NCI-H2171 treated with DMSO at 0.1 percent for 48 hours (cell line): ENCODE measurements at places on chromosomes 4 and X.

- DNase-seq = no peak
These were observed 77.5 kb downstream of the CYTL1 start for GRCh38 chr4:4941751-4942150.

DNA sequence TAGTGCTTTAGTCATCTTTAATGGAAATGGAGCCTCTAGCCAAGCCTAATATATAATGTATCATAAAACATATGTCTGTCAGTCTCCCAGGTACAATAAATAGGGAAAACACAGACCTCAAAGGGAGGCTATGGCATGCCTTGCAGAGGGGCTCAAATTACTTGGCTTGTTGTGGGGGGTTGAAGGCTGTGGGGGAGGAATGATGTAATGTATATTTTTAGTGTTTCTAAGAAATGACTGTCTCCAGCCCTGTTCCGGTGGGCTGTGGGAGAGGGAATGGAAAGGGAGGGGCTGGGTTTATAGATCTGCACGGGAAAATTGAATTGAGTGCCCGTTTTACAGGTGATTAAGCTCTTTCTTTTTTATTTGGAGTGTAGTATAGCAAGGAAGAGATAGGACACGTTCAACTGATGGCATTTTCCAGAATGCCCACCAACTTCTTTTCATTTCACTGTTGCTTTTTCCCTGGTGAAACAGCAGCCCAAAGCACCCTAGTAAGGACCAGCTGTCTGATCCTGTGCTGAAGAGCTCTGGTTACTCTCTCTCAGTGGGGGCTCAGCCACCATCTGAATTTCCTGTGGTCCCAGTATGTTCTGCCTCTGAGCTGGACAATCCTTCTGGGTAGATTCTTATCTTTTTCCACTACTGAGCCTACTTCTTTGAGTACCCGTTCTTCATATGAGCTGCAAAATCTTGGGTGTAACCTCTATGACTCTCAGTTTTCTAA lies 220.7 kb upstream of the CASK start:
- DNase-seq = peak; percentile 78

GRCh38 chr4:124737619-124738018 lies 25.1 kb upstream of the ANKRD50 start:
- no peak for DNase-seq

- no peak for DNase-seq
These were observed 140.5 kb downstream of the KLHL8 start for GRCh38 chr4:87079967-87080366.

GRCh38 chr4:2255501-2256155 lies 6.3 kb downstream of the MXD4 start:
- DNase-seq = no peak

- DNase-seq = no peak
These were observed 483.5 kb downstream of the ARAP2 start for GRCh38 chr4:35760807-35761206.

DNA sequence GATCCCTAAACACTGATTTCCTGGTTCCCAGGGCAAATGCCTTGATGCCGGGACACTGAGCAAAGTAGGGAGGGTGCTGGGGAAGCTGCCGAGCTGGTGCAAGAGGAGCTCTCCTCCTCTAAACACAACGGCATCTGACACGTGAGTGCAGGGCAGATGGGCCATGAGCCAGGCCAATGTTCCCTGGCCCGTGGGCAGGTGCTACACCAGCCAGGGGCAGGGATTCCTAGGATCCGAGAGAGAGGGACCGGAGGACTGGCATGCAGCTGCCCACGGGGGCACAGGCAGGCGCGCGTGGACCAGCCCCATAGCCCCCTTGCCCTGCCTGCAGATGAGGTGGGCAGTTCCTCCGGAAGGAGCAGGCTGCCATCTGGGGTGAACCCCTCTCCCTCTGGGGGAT lies 66.8 kb upstream of the AFAP1 start:
- no peak for DNase-seq

GRCh38 chr4:172578712-172579111 lies 589.9 kb upstream of the GALNT7 start:
- DNase-seq = no peak

DNA sequence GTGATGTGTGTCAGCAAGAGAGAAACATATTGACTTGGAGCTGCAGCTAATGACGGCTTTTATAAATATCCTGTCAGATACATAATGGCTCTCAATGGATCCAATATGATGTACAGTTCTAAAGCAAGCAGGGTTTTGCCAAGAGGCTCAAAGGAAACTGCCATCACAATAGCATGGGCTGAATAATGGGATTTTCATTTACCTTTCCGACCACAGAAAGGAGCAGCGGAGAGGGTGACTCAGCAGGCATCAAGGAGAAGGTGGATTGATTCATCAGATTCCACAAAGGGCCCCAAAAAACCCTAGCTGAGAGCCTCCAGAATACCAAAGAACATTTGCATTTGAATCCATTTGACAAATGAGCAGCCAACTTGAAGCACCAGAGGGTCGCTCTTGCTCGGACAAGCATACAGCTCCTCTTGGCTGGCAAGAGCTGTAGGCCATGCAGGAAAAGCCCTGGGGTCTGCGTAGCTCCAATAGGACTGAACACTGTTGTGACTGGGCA lies 355.7 kb upstream of the NOCT start:
- DNase-seq = no peak

GRCh38 chrX:50680990-50681389 lies 133.0 kb downstream of the SHROOM4 start:
- no peak for DNase-seq

GRCh38 chrX:42378857-42379256 lies 399.1 kb downstream of the PPP1R2C start:
- no peak for DNase-seq

GRCh38 chr4:76991161-76991660 lies 41.7 kb downstream of the SEPTIN11 start:
- DNase-seq = no peak

DNA sequence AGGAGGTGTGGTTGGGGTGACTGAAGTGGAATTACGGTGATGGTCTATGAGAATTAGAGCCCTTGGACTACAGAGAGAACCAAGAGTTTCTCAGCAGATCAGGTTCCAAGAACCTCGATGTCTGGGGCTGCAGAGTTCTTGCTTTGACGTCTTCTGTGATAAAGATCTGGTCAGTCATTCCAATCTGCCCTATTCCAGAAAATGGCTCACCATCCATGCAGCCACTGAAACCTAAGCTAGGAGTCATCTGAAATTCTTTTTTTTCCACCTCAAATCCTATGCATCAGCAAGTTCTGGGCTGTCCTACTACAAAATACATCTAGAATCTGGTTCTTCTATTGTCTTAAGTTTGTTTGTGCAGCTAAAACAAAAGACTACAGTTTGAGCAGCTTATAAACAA lies 254.4 kb upstream of the PGRMC2 start:
- no peak for DNase-seq

DNA sequence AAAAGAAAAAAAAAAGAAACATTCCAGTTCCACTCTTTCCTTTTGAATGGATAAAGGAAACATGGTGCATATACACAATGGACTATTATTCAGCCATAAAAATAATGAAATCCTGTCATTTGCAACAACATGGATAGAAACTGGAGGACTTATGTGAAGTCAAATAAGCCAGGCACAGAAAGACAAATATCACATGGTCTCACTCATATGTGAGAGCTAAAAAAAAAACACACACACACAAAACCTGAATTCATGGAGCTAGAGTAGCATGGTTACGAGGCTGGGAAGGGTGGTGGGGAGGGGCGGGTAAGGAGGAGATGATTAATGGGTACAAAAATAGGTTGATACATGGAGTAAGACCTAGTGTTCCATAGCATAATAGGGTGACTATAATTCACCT lies 22.4 kb upstream of the SH3KBP1 start:
- no peak for DNase-seq

GRCh38 chrX:95536661-95537060 lies 1148.0 kb upstream of the DIAPH2 start:
- no peak for DNase-seq

- no peak for DNase-seq
These were observed 69.4 kb upstream of the SPANXB1 start for GRCh38 chrX:140933016-140933415.

GRCh38 chr4:38364383-38364963 lies 299.5 kb upstream of the KLF3 start:
- peak; percentile 73 for DNase-seq

DNA sequence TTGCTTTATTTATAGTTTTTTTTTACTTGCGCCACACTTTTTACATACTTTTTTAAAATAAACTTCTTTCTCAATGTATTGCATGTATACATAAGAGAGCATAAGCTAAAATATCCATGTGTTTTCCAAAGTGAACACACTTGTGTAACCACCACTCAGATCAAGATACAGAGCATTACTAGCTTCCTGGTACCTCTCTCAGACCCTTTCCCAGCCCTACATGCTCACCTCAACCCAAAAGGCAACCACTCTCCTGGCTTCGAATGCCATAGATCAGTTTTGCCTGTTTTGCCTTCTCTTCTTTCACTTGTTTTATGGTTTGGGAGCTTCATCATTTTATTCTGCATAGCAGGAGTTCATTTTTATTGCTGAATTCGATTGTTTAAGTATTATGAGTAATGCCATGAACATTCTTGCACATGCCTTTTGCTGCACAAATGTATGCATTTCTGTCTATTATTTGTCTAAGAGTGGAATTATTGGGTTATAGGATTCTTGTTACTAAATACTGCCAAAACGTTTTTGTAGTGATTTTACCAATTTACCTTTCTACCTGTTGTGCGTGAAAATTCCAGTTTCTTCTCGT lies 45.9 kb upstream of the NUDT6 start:
- DNase-seq = no peak

GRCh38 chrX:109863811-109864210 lies 130.8 kb upstream of the ACSL4 start:
- no peak for DNase-seq

GRCh38 chr4:84482564-84483563 lies 16.2 kb downstream of the NKX6-1 start:
- DNase-seq = no peak

DNA sequence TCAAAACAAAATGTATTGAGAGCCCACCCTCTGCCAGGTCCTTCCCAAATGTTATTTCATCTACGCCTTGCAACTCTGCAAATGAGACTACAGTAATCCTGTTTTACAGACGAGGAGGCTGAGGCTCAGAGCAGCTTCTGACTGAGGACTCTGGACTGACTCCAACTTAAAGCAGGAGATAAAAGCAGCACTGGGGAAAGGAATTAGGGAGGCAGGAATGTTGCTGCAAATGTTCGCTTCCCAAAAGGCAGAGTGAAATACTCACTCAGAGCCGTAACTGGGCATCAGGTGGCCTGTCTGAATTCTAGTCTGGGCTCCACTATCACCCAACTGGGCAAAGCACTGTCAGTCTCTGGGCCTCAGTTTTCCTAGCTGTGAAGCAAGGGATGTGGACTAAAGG lies 94.7 kb upstream of the SRD5A3 start:
- DNase-seq = no peak

DNA sequence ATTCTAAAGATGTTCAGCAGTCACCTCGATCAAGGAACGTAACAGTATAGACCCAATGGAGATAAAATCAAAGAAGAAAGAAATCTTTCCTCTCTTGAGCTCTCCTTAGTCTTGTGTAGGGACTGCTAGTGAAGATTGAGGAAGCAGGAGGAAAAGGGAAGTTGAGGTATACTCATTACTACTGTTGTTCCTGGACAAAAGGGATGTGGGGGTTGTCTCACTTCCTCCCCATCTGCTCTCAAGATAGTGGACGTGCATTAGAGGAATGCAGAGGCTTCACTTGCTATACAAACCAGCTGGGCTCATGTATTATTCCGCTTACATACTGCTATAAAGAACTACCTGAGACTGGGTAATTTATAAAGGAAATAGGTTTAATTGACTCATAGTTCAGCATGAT lies 208.9 kb upstream of the ARHGEF9 start:
- DNase-seq = no peak

GRCh38 chr4:20995610-20996009 lies 295.4 kb downstream of the PACRGL start:
- DNase-seq = no peak

DNA sequence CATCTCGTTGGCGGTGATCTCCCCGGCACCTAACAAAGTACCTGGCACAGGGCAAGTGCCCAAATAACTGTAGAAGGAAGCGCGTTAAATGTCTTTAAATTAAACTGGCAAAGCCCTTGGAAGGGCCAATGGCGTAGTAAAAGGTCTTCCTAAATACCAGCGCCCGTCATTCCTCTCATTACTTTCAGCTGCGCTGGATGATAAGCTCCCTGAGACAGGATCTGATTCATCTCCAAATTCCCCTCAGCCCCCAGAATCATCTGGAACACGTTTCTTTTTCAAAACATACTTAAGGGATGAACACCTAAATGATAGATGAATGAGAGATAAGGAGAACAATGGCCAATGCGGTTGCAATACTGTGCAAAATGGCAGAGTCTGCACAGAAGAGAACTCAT lies 95.1 kb downstream of the AFAP1 start:
- no peak for DNase-seq

DNA sequence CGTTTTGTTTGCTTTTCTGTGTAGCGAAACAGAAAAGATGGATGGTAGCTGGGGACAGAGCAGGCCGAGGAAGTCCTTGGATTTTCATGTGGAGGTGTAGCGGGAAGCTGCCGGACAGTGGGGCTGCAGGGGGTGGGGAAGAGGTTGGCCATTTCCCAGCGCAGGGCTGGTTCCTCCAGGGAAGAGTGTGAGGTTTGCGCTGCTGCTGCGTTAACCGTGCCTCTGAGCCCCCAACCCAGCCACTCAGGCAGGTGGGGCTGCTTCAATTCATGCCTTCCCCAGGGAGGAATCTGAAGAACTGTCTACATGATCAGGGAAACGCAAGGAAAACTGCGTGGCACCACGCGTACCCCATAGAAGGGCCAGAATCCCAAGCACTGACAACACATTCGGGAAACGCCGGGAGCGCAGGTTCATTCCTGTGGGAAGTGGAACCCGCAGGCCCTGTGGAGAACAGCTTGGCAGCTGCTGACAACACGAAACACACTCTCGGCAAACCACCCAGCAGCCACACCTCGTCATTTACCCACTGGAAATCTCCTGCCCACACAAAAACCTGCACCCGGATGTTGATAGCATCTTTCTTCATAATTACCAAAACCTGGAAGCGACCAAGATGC lies 57.7 kb downstream of the PCGF3 start:
- no peak for DNase-seq

DNA sequence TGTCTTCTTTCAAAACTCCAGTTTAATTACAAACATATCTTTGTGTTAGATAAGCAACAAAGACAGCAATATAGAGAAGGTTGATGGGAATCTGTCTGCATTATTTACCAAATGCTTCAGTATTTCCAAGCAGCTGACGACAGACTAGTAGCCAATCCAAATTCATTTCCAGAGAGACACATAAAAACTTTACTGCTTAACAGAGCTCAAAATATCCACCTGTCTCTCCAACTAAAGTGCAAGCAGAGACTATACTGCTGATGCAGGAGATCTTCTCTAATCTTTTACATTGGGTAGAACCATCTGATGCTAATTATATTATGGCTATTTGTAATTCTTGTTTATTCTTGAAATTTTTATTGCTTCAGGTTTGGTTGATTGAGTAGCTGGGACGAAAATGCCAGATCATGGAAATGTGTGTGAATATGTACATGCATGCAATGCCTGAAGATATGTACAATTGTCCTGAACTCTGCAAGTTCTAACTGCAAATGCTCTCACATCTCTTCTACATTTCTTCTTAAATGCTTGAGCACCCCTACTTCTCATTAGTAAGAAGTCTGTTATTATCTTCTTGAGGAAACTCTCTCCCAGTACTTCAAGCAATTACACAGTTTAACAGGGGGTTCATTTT lies 200.0 kb downstream of the PDHA2 start:
- no peak for DNase-seq
